ENCODE measurements at places on chromosomes 4 and X.

DNA sequence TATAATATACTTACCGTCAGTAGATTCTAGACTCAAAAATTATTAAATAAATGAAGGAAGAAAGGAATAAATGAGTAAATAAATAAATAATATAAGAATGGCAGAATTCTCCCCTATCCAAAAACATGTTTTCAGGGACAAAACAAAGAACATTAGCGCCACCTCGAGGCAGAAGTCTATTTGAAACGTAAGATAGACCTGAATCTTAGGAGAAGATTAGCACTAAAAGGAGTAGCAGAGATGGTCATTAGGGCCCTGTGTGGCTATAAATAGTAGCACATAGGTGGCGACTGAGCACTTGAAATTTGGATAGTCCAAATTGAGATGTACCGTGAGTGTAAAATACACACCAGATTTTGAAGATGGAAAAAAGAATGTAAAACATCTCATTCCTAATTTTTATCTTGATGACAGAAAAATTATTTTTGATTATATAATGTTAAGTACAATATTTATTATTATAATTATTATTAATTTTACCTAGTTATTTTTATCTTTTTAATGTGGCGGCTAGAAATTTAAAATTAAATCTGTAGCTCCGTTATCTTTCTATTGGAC is 24.3 kb upstream of the SRD5A3 start:
- DNase-seq, result no peak

DNA sequence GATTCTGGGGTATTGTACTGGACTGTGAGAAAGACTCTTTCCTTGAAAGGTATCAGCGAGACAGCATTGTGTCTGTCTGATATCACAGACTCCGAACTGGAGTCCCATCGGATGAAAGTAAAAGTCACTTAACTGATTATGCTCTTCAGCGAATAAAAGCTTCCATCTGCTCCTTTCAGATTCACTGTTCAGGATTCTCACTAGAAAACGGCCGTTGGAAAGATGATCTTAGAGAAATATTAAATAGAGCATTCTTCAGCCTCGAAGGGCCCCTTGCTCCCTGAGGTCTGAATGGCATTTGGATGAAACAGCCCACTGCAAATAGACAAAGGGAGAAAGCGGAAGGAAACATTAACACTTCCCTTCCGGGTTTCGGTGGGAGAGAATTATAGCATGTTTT is 416.2 kb upstream of the PRKX start:
- DNase-seq, result no peak

DNA sequence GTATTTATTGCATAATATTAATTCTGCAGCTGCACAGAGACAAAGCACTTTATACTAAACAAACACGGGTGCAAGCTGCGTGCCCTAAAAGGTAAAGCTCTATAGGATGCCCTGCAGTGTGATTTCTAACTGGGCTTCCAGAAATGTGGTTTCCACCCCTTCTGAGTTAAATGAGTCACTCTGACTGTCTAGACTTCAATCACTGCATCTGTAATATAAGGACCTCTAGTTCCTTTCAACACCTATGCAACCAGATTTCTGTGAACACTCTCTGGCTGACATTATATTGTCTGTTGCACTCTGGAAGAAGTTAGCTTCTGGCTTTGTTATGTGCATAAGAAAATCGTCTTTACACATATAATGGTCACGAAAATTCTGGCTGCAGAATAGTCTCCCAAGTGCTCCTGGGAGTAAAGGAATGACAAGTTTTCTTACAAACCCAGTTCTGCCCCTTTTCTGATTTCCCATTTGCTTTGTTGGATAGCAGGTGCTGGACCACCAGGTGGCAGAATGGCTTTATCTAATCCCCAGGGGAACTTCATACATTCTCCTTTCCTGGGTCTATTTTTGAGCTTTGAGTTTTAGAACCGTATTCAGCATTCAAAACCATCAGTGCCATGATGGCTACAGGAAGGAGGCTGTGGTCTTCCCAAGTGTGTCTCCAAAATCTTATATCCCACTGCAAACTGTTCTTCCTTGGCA is 842.2 kb downstream of the STIM2 start:
- DNase-seq, result no peak

DNA sequence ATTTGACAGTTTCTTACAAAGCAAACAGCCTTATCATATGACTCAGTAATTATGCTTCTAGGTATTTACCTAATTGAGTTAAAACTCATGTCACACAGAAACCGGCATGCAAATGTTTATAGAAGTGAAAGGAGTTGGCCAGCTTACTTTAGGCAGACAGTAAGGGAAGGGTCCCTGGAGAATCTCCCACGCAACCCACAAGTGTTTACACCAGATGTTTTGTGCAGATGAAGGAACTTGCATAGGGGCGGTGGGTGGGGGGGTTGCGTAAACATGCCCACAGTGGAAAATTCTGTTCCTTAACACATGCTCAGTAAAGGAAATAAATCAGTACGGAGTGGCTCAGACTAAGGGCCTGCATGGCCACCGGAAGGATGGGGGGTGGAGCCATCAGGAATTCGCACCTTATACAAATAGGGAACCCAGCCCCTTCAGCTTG is 330.5 kb upstream of the AADAT start:
- DNase-seq, result no peak
